ENCODE measurements at places on chromosomes 2 and 18. TPM values are rescaled to one million over a fixed set of nuclear protein-coding genes. Genes with fewer than 3 reads are reported as not detected.

FBLN7 gene
- total RNA-seq: 0.58 TPM

C18orf54 gene
- 10.9 TPM for total RNA-seq

DNA sequence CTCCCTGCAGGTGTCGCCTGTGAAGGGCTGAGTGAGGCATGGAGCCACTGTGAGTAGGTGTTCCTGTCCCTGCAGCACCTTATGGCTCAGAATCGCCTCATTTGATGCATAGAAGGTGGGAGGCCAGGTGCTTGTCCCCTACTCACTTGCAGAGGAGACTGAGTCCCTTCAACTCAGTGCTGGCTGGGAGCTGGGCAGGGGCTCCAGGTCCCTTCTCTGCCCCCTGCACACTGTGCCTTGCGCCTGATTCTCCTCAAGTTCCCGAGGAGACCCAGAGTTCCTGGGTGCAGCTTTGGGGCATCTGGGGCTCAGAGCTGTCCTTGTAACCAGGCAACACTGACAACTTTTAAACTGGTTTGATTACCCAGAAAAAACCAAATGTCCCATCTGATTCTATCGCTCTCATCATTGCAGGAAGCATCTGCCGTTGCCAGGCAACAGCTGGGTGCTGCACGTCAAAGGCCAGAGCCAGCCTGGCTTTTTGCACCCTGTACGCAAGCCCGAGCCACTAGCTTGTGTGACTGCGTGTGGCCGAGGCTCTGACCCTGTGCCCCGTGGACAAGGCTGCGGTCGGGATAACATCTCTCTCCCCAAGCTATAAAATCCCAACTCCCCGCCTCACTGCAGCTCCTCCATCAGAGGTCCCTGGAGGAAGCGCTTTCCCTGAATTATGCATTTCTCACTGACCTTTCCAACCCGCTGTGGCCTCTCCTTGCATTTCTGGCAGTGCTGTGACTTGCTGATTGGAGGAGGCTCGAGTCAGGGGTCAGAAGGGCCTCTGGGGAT is 130.8 kb upstream of the HDAC4 start:
- no peaks in the 10 kb centered on the region for H3K27me3 ChIP-seq
- H3K36me3 ChIP-seq: no peaks in the 10 kb centered on the region
- H3K4me1 ChIP-seq: no peaks in the 10 kb centered on the region

DNA sequence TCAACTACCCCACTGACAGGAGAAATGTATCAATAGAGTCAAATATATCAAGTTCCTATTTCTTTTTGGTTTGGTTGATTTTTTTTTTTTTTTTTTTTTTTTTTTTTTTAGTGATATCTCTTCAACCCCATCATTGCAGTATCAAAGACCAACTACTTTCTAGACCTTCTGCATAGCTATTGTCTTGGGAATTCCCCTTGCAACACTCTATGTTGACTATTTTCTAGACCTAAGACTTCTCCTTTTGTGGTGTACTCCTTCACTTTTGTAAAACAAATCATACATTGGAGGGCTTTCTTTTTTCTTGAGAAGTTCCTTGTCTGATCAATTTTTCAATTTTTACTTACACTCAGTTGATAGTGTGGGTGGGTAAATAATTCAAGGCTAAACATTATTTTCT is 46.5 kb upstream of the NR4A2 start:
- DNase-seq: no peak
- peaks cover 11% of the 10 kb centered on the region for H3K4me1 ChIP-seq
- no peak overlapping the region for H3K4me3 ChIP-seq
- H3K27ac ChIP-seq: no peak overlapping the region
- H3K36me3 ChIP-seq: no peaks in the 10 kb centered on the region
- peaks cover 2% of the 10 kb centered on the region for H3K27me3 ChIP-seq

GRCh38 chr2:68845043-68845442 is 26.2 kb downstream of the BMP10 start:
- H3K4me3 ChIP-seq: no peak overlapping the region
- H3K36me3 ChIP-seq: no peaks in the 10 kb centered on the region
- no peak overlapping the region for H3K27ac ChIP-seq
- peaks cover 31% of the 10 kb centered on the region for H3K27me3 ChIP-seq
- no peak for DNase-seq

DNA sequence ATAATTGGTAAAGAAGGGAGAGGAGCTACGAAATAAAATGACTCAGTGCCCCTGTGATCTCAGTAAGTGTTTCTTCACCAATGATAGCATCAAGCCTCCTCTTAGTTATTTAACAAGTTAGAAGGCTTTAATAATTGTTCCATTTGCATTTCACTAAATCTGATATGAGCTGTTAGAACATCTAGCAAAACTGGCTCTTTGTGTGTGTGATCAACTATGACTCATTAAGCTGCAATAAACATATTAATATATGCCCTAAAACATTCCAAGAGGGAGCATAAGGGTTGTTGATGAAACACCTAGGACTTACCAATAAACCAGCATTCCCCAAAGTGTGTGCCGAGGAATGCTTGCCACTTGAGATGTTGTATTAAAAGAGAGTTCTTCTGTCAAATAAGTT is 115.2 kb downstream of the OSBPL6 start:
- H3K4me1 ChIP-seq: no peaks in the 10 kb centered on the region
- H3K27ac ChIP-seq: no peak overlapping the region
- no peaks in the 10 kb centered on the region for H3K36me3 ChIP-seq
- no peak for DNase-seq
- no peak overlapping the region for H3K4me3 ChIP-seq
- H3K27me3 ChIP-seq: peaks cover 7% of the 10 kb centered on the region

DNA sequence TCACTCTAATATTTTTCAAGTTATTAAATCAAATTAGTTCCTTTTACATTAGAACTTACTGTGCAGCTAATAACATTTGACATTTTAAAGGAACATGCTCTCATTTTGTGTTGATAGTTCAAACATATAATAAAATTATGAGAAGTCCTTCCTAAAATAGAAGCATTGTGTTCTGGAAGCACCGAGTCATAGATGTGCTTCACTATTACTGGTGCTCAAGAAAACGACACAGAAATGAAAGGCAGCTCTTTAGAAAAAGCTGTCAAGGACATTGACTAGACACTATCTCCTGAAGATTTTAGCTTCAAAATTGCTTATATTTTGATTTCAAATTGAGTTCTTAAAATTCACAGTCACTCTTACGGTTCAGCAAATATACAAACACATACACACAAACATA is 338.3 kb downstream of the NBAS start:
- no peak overlapping the region for H3K27ac ChIP-seq
- H3K4me1 ChIP-seq: peaks cover 6% of the 10 kb centered on the region
- no peaks in the 10 kb centered on the region for H3K27me3 ChIP-seq

CHRNA1 gene
- total RNA-seq: not detected

SLC16A14 gene
- total RNA-seq: 0.61 TPM

CFC1 gene
- not detected for total RNA-seq

RIT2 gene
- total RNA-seq: not detected

GRCh38 chr2:170525566-170525900 is 189.6 kb upstream of the SP5 start:
- DNase-seq: no peak
- H3K27ac ChIP-seq: no peak overlapping the region
- no peaks in the 10 kb centered on the region for H3K36me3 ChIP-seq
- peaks cover 18% of the 10 kb centered on the region for H3K4me1 ChIP-seq
- H3K27me3 ChIP-seq: peaks cover 16% of the 10 kb centered on the region

- no peak overlapping the region for H3K4me3 ChIP-seq
- peaks cover 2% of the 10 kb centered on the region for H3K27me3 ChIP-seq
- no peaks in the 10 kb centered on the region for H3K4me1 ChIP-seq
- no peaks in the 10 kb centered on the region for H3K36me3 ChIP-seq
- no peak overlapping the region for H3K27ac ChIP-seq
These were observed 146.0 kb downstream of the AGAP1 start for GRCh38 chr2:235639885-235640284.

SOX11 gene
- total RNA-seq: not detected

- H3K36me3 ChIP-seq: peaks cover 12% of the 10 kb centered on the region
- H3K4me3 ChIP-seq: no peak overlapping the region
- no peaks in the 10 kb centered on the region for H3K27me3 ChIP-seq
These were observed 229.3 kb upstream of the TRIB2 start for GRCh38 chr2:12487253-12488004.

C2orf81 gene
- total RNA-seq: 1.5 TPM

GRCh38 chr18:24657444-24657842 is 197.0 kb downstream of the HRH4 start:
- peaks cover 15% of the 10 kb centered on the region for H3K4me1 ChIP-seq
- no peak for DNase-seq
- peaks cover 2% of the 10 kb centered on the region for H3K27me3 ChIP-seq
- H3K27ac ChIP-seq: no peak overlapping the region
- H3K4me3 ChIP-seq: no peak overlapping the region
- H3K36me3 ChIP-seq: no peaks in the 10 kb centered on the region

COL6A3 gene
- 0.10 TPM for total RNA-seq

- H3K36me3 ChIP-seq: no peaks in the 10 kb centered on the region
- no peak overlapping the region for H3K27ac ChIP-seq
These were observed 22.7 kb downstream of the MRO start for GRCh38 chr18:50797142-50797541.

GRCh38 chr2:83565626-83566025 is 893.5 kb downstream of the SUCLG1 start:
- no peak overlapping the region for H3K27ac ChIP-seq
- no peaks in the 10 kb centered on the region for H3K27me3 ChIP-seq
- H3K4me3 ChIP-seq: no peak overlapping the region

DNA sequence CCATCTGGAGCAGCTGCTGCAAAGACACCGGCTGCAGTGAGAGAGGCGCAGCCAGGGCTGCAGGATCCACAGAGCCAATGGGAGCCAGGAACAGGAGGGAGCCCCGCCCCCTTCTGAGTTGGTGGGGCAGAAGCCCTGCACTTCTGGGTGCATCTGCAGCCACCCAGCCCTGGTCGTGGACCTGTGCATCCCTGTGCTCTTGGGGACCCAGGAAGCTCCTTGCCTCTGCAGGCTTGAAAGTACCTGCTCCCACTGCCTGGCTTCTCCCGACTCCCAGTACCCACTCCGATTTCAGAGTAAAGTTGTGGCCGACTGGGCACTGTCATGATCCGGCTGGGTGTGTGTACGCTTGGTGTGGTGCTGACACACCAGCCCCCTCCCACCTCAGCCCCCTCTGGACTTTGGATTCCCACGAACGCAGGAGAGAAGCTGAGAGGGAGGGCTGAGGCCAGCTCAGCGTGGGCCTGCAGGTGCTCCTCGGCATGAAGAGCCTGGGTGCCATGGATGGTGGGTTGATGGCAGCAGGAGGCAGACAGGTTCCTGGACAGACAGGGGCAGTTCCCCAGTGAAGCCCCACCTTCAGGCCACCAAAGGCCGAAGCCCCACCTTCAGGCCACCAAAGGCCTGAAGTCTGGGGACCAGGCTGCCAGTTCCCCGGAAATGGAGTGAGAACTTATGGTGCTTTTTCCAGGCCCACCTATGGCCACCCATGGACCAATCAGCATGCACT is 34.9 kb downstream of the LRRTM4 start:
- no peak overlapping the region for H3K4me3 ChIP-seq
- no peaks in the 10 kb centered on the region for H3K27me3 ChIP-seq
- no peaks in the 10 kb centered on the region for H3K4me1 ChIP-seq
- no peak overlapping the region for H3K27ac ChIP-seq

GRCh38 chr2:169361706-169362117 is 622 bp downstream of the LRP2 start:
- DNase-seq: peak; percentile 23
- peaks cover 4% of the 10 kb centered on the region for H3K36me3 ChIP-seq
- peak overlapping the region; percentile 6 for H3K4me3 ChIP-seq
- peaks cover 36% of the 10 kb centered on the region for H3K4me1 ChIP-seq

VSNL1 gene
- total RNA-seq: not detected

- H3K4me1 ChIP-seq: peaks cover 34% of the 10 kb centered on the region
- H3K4me3 ChIP-seq: peak overlapping the region; percentile 62
- DNase-seq: peak; percentile 50
- peaks cover 9% of the 10 kb centered on the region for H3K36me3 ChIP-seq
- no peaks in the 10 kb centered on the region for H3K27me3 ChIP-seq
- peak overlapping the region; percentile 77 for H3K27ac ChIP-seq
These were observed 1.3 kb upstream of the ACKR3 start for GRCh38 chr2:236568068-236568921.

GRCh38 chr2:181178823-181179412 is 198.5 kb downstream of the UBE2E3 start:
- peaks cover 33% of the 10 kb centered on the region for H3K36me3 ChIP-seq
- peak; percentile 50 for DNase-seq
- peak overlapping the region; percentile 41 for H3K27ac ChIP-seq

DNA sequence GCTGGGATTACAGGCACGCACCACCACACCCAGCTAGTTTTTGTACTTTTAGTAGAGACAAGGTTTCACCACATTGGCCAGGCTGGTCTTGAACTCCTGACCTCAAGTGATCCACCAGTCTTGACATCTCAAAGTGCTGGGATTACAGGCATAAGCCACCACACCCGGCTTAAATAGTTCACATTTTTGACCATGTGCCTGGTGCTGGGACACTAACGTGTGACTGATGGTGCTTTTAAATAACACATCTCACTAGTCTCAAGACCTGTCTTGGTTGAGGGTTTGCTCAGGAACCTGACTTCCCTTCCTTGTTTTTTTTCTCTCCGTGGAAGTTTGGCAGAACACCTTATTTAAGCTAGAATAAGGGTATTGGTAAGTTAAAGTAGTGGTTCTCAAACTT is 8.5 kb downstream of the FMNL2 start:
- no peak for DNase-seq
- no peaks in the 10 kb centered on the region for H3K36me3 ChIP-seq
- H3K27me3 ChIP-seq: peaks cover 13% of the 10 kb centered on the region
- no peak overlapping the region for H3K4me3 ChIP-seq
- H3K27ac ChIP-seq: no peak overlapping the region

DNA sequence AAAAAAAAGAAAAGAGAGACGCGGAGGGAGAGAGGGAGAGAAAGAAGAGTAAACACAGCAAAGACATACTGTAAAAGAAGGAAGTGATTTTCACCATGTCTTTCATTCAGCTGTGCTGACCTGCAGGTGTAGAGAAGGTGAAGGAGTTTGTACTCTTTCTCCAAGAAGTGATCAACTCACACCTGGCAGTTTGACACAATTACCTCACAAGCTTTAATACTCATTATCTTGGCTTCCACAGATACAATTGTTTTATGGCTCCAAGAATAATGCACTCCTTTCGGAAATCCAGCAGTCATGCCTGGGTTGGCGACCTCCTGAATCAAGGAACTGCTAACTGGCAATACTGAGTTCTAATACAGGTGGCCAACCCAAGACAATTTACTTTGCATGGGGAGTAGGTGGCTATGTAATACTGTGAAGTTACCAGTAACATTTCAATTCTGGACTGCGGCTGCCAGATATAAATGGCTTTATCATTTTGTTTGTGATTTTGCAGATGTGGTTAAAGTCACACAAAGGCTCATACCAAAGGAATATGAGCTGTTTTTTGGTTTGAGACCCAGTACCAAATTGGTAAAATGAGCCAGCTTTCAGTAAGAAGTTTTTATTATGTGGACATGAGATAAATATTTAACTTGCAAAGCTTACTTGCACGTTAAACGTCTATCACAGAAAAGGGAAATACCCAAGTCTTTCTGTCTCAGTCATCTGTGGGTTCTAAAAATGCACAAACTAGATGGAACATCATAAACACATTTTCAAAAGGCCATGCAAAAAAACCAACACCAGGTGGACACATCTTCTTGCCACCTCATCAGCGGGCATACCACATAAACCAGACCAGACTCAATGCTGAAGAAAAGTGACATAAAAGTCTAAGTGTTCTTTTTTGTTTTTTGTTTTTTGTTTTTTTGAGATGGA is 69.3 kb downstream of the NCKAP5 start:
- no peaks in the 10 kb centered on the region for H3K27me3 ChIP-seq
- no peak for DNase-seq
- no peaks in the 10 kb centered on the region for H3K36me3 ChIP-seq
- H3K4me1 ChIP-seq: no peaks in the 10 kb centered on the region
- no peak overlapping the region for H3K4me3 ChIP-seq

Data from activated CD8-positive, alpha-beta T cell treated with anti-CD3 and anti-CD28 coated beads, Interleukin-2, amount 10 ng/mL, durations not matched to agents 7 days and 5 days (primary cell).